ENCODE measurements at places on chromosomes 13 and 19.

DNA sequence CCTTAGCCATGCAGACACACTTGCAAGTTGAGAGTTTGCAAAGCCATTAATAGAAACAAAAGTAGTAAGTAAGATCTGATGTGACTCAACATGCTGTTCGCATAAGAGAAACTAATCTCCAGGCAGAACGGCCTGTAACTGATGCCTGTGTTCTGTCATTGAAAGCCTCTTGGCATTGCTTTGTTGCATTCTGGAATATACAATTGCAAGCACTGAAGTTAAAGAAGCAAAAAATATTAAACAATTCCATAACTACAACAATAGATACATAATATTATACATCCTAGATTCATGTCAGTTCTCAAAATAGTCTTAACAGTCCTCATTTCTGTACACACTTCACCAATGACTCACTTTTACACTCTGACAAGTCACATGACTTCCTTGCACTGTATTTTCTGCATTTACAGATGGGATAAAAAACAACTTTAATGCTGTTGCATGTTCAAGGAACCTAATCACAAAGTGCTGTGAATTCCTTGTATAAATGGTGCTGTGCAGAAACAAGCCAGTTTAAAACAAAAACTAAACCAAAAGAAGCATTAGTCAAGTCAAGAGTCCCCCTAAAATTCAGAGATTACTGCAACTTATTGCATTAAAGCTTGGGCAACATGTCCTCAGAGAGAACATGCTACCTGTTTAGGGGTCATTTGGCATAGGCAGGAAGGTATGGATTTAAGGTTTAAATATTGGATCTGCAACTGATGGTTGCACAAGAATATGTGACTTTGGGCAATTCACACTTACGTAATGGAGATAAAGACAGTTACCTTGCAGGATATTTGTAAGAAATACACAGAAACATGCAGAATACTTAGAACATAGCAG is 79.5 kb upstream of the SERP2 start:
- DNase-seq: peak; percentile 35

GRCh38 chr19:51407511-51408131 is 9.8 kb downstream of the SIGLEC10 start:
- peak; percentile 35 for DNase-seq

DNA sequence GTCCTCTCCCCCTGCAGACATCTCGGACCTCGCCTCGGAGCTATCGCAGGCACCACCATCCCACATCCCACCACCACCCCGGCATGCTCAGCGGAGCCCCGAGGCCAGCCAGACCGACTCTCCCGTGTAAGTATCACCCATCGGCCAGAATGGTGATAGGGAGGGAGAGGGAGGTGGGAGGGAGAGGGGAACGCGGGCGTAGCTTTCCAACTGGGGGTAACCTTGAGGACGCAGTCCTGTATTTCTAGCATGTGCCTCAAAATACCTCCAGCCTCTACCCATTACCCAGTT is 26.1 kb downstream of the TJP3 start:
- no peak for DNase-seq

GRCh38 chr13:114115191-114115671 is 17.2 kb downstream of the RASA3 start:
- no peak for DNase-seq

GRCh38 chr19:17616961-17617806 is 61.7 kb downstream of the COLGALT1 start:
- DNase-seq: no peak

- peak; percentile 67 for DNase-seq
Observed at GRCh38 chr13:41352935-41353840, 42.1 kb downstream of the NAA16 start.

GRCh38 chr19:4952945-4953344 is 16.0 kb upstream of the KDM4B start:
- DNase-seq: no peak
